ENCODE measurements at places on chromosomes 11 and 22.

- no peak for DNase-seq
Measured at GRCh38 chr11:113504586-113504985, 29.4 kb upstream of the DRD2 start.

- DNase-seq = no peak
Measured at GRCh38 chr22:50091092-50091768, 1.4 kb downstream of the MOV10L1 start.

DNA sequence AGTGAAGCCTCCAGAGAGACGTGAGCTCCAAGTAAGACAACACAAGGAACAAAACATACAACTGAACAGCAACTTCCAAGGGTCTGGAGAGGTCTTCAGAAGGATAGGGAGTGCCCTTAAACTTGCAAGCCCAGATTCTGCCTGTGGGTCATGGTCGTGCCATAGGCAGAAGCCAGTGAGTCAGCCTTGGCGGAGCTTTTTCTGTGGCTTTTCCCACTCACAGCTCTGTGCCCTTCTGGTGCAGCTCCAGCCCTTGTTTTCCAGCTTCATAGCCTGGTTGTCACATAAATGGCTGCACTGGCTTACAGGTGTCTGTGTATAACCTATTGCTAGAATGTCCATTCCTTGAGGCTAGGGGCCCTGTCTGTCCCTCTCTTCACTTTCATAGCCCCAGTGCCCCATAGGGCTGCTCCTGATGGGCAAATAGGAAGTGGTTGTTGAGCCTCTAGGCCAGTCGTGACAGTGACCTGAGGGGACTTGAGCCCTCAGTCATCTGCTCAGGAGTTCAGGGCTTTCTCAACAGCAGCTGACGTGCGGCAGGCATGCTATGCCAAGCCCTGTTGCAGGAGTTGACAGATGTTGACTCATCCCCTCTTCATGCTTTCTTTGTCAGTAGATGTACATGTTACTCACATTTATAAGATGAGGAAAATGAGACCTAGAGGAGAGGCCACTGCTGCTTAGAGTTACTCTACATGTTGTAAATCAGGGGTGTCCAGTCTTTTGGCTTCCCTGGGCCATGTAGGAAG, 7.4 kb downstream of the MED15 start:
- DNase-seq = no peak

GRCh38 chr11:16678466-16679116, 59.9 kb upstream of the C11orf58 start:
- no peak for DNase-seq

DNA sequence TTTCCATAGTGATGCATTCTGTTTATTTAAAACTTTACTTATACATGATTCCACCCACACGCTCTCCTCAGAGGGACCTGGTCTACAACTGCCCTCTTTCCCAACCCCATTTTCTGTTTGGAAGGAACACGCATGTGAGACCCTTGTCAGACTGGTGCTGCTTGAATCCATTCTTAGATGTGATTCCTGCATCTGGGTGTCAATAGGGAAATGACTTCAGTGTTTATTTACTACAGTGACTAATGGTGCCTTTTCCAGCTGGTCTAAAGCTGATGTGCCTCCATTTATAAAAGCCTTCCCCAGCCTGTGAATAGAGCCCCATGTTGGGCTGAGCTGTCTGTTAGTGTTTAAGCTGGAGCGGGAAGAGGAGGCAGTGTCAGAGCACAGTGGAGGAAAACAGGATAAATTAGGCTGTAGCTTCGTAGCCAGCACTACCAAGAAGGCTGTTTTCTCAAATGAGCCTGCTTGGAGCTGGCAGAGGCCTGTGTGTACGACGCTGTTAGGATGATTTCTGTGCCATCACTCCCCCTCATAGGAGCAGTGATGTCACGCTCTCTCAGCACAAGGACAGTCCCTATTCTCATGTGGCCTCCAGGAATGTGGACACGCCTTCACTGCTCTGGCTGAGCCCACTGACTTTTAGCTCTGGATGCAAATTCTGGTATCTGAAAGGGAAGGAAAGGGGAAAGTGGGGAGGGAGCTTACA, 18.9 kb upstream of the C11orf96 start:
- peak; percentile 48 for DNase-seq
